Activated gamma-delta T cell treated with Interleukin-2 at 50 U/mL for 16 hours (primary cell): ENCODE measurements at places on chromosomes 11 and 22.

GRCh38 chr11:73047773-73048371, 94.2 kb downstream of the FCHSD2 start:
- DNase-seq, result no peak

GRCh38 chr11:86668929-86669328, 3.5 kb downstream of the ME3 start:
- DNase-seq, result no peak

DNA sequence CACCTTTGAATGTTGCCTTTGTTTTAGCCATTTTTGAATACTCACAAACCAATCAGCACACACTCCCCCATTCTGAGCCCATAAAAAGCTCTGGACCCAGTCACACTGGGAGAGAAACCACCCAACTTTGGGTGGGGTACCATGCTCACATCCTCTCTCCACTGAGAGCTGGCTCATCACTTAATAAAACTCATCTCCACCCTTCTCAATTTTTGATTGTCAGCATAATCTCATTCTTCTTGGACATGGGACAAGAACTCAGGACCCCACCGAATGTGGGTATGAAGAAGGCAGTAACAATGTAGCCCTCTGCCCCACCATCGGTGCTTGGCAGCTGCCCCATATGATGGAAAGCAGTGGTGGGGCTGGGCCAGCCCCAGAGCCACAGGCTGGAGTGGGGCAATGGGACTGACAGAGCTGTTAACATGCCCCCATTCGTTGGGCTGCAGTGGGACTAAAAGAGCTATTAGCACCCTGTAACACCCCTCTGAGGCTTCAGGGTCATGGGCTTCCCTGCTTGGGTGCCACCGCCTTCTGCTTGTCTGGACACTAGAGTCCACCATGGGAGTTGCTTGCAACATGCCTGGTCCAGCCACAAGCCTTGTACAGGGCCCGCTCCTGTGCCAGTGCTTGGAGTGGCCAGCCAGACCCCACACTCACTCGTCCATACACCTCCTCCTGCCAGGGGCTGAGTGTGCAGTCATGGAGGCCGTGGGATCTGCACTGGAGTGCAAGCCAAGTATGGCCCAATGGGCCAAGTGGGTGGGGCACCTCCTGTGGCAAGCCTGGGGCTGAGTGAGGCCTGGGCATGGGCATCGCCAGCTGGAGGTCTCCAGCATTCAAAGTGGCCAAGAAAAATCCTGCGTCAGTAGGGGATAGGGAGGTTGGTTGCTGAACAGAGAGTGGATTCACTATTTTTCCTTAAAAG, 471.1 kb downstream of the TBC1D22A start:
- DNase-seq, result no peak

DNA sequence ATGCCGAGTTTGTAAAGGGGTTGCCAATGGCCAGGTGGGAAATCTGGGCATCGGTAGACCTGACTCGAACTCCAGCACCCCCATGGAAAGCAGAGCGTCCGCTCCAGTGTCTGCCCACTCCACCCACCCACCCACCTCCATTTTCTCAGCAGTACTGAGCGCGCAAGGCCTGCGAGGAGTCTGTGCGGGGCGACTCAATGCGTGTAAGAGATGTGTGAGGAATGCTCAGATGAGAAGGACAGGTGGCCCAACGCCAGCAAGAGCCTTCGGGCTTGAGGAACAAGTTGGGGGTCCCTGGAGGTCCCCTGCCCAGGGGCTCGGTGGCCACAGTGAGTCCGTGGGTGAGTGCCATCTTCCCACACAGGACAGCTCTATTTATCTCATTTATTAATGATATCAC, 50.6 kb downstream of the CERK start:
- DNase-seq, result no peak
